Activated T-cell treated with anti-CD3 and anti-CD28 coated beads for 4 hours (primary cell): ENCODE measurements at places on chromosomes 1 and 21.

DNA sequence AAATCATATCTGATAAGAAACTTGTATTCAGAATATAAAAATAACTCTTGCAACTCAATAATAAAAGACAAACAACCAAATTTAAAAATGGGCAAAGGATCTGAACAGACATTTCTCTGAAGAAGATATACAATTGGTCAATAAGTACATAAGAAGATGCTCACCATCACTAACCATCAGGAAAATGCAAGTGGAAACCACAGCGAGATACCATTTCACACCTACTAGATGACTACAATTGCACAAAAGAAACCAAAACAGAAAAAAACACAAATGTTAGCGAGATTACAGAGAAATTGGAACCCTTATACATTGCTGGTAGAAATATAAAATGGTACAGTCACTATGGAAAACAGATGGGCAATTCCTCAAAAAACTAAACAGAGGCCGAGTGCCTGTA is 11.5 kb upstream of the ZNF683 start:
- DNase-seq, result no peak

DNA sequence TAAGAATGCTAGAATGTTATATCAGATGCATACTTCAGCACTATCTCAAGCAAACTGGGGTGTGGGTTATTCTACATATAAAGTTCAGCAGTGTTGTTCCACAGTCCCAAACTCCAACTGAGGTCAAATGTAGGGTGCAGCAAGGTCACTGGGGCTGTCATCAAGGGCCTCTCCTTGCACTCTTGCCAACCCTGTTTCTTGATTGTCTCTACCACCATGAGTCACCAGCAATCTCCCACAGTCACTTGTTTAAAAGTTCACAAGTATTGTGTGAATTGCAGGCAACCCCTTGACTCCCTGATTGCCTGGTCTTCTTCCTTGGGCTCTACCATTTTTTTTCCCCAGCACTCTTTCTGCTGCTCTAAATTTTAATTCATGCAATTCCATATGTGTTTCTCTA is 10.6 kb downstream of the METTL18 start:
- DNase-seq, result no peak

- DNase-seq, result no peak
Observed at GRCh38 chr1:61124078-61124477, 41.7 kb downstream of the NFIA start.

DNA sequence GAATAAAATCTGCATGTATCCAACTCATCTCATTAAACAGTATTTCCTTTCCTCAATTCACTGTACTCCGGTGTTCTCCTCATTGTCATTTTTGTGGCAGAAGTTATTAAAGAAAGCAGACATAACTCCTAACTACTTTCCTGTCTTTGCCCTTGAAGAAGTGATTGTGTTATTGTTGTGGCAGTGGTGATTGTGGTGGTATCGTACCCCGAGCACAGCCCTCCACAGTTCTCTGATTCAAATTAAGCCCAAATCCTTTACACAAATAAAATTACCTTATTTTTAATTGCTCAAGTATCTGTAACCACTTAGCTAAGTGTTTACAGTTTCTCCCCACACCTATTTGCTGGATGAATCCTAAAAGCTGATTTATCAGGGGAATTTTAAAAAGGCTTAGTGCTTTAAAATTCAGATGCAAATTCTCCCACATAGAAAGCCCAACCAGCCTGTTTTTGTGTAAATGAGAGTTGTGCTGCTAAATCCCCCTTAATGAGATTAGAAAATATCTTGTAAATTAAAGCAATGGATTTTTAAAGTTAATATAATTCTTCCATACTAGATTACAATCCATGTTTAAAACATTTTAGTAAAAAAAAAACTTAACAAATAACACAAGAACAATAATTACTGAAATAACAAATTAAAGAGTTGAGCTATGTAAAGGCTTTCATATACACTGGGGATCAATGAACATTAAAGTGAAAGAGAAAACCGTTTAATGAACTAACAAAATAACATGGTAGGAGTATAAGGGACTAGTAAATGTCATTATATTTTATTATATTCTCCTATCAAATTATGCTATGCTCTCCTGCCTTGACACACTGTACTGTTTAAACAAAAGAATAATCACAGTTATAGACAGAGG is 259.0 kb downstream of the NEGR1 start:
- DNase-seq, result no peak

- DNase-seq, result no peak
Observed at GRCh38 chr1:230992100-230992774, 13.3 kb downstream of the ARV1 start.

- no peak for DNase-seq
Observed at GRCh38 chr1:66848193-66848592, 47.1 kb upstream of the INSL5 start.
